ENCODE measurements at places on chromosomes 4 and X. TPM values are rescaled to one million over a fixed set of nuclear protein-coding genes. Genes with fewer than 3 reads are reported as not detected.

Gene CXCL11
- not detected for total RNA-seq

Gene CYSLTR1
- total RNA-seq: not detected

Gene BEND2
- not detected for total RNA-seq

DNA sequence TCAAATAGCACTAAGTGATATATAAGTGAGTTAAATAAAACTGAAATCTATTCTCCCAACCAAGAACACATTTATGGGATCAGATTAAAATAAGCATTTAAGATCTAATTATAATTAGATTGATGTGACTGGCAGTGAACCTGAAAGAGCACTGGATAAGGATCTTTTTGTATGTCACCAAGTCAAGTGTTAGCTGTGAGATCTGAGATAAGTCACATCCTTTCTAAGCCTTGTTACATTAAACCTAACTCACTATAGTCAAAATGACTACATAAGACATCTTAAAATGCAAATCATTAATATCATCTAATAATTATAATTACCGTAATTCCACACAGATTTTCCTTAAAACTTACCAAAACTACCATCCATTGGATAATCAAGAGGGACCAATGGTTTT lies 1.6 kb downstream of the CCNA2 start:
- peaks cover 12% of the 10 kb centered on the region for H3K36me3 ChIP-seq
- no peak overlapping the region for H3K27ac ChIP-seq
- DNase-seq: no peak
- H3K4me1 ChIP-seq: peaks cover 33% of the 10 kb centered on the region
- no peaks in the 10 kb centered on the region for H3K27me3 ChIP-seq
- peak overlapping the region; percentile 91 for H3K4me3 ChIP-seq

- no peak overlapping the region for H3K4me3 ChIP-seq
- H3K27ac ChIP-seq: no peak overlapping the region
- no peaks in the 10 kb centered on the region for H3K36me3 ChIP-seq
- DNase-seq: no peak
- H3K27me3 ChIP-seq: no peaks in the 10 kb centered on the region
- H3K4me1 ChIP-seq: no peaks in the 10 kb centered on the region
Measured at GRCh38 chr4:98166025-98166730, 22.9 kb upstream of the STPG2 start.

- H3K36me3 ChIP-seq: peaks cover 2% of the 10 kb centered on the region
- H3K4me3 ChIP-seq: no peak overlapping the region
- H3K27me3 ChIP-seq: no peaks in the 10 kb centered on the region
- no peak overlapping the region for H3K27ac ChIP-seq
- H3K4me1 ChIP-seq: no peaks in the 10 kb centered on the region
- no peak for DNase-seq
Measured at GRCh38 chr4:145665773-145666172, 14.2 kb upstream of the C4orf51 start.

DNA sequence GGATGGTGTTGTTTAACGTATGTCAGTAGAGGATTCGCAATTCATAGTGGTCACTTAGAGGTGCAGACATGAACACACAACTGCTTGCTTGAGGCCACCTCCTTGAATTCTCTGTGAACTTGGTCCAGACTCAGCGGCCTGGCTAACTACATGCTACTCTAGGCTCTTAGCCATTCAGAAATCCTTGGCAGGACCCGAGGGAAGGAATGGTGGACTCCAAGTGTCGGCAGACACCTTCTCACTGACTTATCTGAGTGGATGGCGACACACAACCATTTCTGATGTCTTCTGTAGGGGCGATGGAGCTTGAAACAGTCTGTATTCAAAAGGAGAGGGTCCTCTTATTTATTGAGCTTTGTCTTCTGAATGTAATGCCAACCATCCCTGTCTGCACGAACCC lies 24.4 kb downstream of the ADGRL3 start:
- H3K27ac ChIP-seq: no peak overlapping the region
- DNase-seq: no peak
- no peaks in the 10 kb centered on the region for H3K27me3 ChIP-seq

Data from neural crest cell (in vitro differentiated cells).